ENCODE measurements at places on chromosomes 3 and 15. TPM values are rescaled to one million over a fixed set of nuclear protein-coding genes. Genes with fewer than 3 reads are reported as not detected.

The GASK1A gene
- polyA plus RNA-seq = 0.04 TPM

The ANKRD63 gene
- not detected for polyA plus RNA-seq

The CCR1 gene
- not detected for polyA plus RNA-seq

The TGM5 gene
- polyA plus RNA-seq = not detected

The FAM81A gene
- polyA plus RNA-seq = 0.28 TPM

The FBXW12 gene
- not detected for polyA plus RNA-seq

The DAPK2 gene
- 2.8 TPM for polyA plus RNA-seq

The ITPKA gene
- 0.14 TPM for polyA plus RNA-seq

The HRG gene
- not detected for polyA plus RNA-seq

The CSTA gene
- polyA plus RNA-seq = not detected

The ALPK3 gene
- polyA plus RNA-seq = 18.7 TPM

The KCTD6 gene
- polyA plus RNA-seq = 6.4 TPM

Measured in endothelial cell of umbilical vein (primary cell).